ENCODE measurements at places on chromosomes 6 and 20.

- no peak for DNase-seq
Observed at GRCh38 chr6:158668707-158669103, 18.9 kb downstream of the SYTL3 start.

DNA sequence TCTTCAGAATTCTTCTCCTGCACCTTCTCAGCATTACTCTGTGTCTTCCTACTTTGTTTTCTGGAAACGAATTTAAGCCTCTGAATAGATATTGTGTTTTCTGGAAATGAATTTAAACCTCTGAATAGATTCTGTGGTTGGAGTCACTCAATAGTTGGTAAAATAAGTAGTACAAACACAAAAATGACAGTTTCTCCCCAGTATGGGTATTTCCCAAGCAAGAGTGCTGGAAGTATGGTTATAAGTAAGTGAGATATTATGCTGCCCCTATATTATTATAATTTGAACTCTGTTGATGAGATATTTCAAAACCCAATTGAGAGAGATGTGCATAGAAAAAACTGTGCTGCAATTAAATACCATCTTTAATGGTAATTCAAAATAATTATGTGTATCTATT is 94.9 kb downstream of the TINAG start:
- DNase-seq, result no peak

- no peak for DNase-seq
Observed at GRCh38 chr6:149362289-149362688, 37.8 kb upstream of the SUMO4 start.

GRCh38 chr6:28206527-28206926 is 18.5 kb upstream of the ZSCAN9 start:
- no peak for DNase-seq

GRCh38 chr20:51444467-51444866 is 98.1 kb downstream of the NFATC2 start:
- DNase-seq, result no peak
